GOT3 (cell line): ENCODE measurements at places on chromosomes 7 and 10.
A peak's percentile ranks its signal among the peaks of the same experiment; 100 is the strongest.

GRCh38 chr7:11297764-11298163 is 324.1 kb downstream of the PHF14 start:
- no peak for DNase-seq

DNA sequence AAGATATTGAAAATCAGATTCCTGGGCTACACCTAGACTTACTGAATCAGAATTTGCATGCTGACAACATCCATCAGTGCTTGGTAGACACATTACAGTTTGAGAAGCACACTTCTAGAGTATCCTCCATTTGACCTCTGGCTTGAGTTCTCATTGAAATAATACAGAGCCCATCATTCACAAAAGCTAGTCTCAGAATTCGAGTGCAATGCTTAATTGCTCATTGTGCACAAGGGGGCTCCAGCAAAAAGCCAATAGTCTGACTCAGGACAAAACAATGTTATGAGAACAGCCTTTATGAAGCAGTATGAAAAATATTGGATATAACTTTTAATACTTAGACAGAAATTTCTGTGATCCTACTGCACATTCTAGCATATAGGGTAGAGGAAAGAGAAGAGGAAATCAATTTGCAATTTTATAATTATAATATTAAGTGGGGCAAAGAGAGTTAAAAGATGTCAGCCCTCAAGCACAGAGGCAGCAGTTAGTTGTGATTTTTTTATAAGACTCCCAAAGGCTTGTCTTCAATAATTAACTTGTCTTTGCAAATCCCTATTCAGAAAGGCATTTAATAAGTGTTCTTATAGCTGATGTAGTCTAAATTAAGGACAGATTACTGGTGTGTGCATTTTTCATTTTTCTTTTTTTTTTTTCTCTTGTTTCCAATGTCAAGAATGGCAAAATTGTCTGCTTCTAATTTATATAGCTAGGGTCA is 105.8 kb upstream of the ANK3 start:
- no peak for DNase-seq

- DNase-seq = no peak
Measured at GRCh38 chr10:91242940-91243339, 22.5 kb downstream of the PCGF5 start.

DNA sequence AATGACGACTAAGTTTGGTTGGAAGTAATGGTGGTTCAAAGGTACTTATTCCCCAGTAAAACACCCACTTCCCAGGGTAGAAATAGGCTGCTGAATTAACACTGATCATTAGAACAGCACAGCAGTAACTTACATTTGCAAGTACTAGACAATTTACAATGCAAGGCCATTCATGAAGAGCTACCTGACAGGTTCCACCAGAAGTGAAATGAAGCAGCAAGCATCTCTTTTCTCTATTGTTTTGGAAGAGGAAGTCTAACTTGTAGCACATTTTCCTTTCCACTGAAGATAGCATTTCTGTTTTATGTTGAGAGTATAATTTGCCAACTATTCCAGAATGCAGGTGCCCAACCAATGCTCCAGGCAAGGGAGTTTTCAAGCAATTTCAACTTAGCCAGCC is 145.9 kb downstream of the CREB5 start:
- DNase-seq = no peak

- no peak for DNase-seq
Measured at GRCh38 chr10:129845111-129845753, 118.8 kb downstream of the EBF3 start.

GRCh38 chr7:13991791-13992595 is 2.5 kb upstream of the ETV1 start:
- DNase-seq = no peak

DNA sequence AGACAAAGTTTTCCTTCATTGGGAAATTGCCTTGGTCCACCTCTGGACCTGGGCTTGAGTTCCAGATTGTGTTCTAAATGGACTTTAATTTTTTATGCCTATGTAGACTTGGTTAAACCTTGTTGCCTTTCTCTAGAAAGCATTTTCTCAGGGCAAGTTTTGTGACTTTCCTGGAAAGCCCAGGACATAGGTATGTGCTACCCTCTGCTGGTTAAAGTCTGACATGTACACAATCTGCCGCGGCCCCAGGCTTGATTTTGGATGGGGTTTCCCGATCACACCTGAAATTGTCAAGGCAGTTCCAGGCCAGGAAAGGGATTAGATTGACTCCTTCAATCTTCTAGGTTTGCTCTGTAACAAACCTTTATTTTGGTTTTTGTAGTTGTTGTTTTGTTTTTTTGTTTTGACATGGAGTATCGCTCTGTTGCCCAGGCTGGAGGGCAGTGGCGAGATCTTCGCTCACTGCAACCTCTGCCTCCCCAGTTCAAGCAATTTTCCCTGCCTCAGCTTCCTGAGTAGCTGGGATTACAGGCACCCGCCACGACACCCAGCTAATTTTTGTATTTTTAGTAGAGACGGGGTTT is 14.1 kb upstream of the AKR1B10 start:
- no peak for DNase-seq

- no peak for DNase-seq
Measured at GRCh38 chr7:111682588-111683340, 120.5 kb upstream of the IMMP2L start.

GRCh38 chr10:133462512-133463305 is 9.0 kb downstream of the SCART1 start:
- DNase-seq = no peak

DNA sequence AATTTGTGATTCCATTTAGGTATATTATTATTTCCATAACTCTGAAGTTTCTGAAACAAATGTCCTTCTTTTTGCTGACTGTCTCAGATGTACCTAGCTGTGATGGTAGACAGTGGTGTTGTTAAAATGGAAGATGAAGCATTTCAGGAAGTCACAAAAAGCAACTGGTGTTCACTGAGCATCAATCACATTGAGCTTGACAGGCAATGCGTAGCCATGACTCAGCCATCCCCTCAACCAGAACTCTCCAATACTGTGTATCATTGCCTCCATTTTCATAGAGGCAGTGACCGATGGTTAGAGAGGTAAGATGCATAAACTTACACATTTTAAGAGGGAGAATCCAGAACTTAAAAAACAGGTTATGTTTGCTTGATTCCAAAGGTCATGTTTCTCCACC is 434.0 kb downstream of the INHBA start:
- no peak for DNase-seq

DNA sequence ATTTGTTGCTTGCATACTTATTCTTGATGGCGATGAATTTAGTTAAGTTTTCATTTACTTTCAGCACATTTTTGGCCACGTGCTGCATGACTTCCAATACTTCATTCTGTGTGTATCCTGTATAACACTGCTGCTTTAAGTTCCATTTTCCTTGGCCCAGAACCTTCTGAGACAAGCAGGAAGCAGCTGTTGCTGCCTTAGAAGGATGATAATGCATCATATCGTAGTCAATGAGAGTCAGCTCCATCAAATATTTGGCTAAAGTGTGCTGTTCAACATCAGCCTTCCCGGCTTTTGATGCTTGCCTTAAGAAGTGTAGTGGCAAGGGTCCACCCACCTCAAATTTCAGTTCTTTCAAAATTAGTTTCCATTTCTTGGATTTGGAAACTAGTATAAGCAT is 59.2 kb upstream of the GLCCI1 start:
- no peak for DNase-seq

- no peak for DNase-seq
Measured at GRCh38 chr10:65571011-65571570, 1354.7 kb upstream of the LRRTM3 start.

DNA sequence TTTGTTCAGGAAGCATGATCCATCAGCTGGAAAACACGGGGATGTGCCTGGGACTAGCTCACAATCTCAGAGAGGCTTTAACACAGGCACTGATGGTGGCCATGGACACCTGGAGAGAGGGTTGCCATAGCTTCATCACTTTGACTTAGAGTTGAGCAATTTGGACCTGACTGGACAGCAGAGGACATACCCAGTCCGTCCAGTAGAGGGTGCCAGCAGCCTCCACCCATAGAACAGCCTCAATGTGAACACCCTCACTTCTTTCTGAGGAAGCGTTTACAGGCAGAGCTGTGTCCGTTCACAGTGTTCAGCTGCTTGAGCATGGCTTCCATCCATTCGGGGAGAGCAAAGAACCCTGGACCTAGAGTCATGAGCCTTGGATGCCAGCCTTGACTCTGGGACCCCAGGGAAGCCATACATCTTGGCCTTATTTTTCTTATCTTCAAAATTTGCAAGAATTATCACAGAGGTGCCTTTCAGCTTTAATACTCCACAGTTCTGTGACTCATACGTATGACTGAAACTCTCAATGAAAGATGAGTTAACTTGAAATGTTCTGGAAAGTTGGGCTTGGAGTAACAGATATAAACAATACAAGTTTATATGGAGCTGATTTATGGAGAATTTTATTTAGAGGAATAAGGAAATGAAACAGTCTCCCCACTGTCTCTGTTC is 302.9 kb upstream of the PODXL start:
- DNase-seq = peak; percentile 29

GRCh38 chr10:115866691-115867090 is 406.3 kb downstream of the GFRA1 start:
- DNase-seq = no peak

- no peak for DNase-seq
Measured at GRCh38 chr7:140769852-140770251, 73.3 kb downstream of the NDUFB2 start.

GRCh38 chr10:23319835-23320234 is 24.8 kb downstream of the C10orf67 start:
- no peak for DNase-seq

GRCh38 chr7:154841731-154842331 is 161.1 kb downstream of the PAXIP1 start:
- no peak for DNase-seq

DNA sequence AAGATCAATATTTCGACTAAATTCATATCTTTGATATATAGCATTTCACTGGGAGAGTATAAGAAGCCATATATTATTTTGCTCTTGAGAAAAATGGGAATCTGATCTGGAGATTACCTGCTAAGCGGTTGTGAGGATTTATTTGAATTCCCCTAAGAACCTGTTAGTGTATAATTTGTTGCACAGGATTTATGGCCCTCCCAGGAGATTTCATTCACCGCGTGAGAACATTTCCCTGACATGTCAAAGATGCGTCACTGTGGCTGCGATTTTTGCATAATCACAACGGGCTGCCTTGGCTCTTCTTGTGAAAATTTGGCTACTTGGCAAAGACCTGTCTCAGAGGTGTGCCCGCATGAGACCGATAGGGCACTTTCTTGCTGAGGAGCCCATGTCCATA is 184.7 kb upstream of the PFKP start:
- DNase-seq = no peak

DNA sequence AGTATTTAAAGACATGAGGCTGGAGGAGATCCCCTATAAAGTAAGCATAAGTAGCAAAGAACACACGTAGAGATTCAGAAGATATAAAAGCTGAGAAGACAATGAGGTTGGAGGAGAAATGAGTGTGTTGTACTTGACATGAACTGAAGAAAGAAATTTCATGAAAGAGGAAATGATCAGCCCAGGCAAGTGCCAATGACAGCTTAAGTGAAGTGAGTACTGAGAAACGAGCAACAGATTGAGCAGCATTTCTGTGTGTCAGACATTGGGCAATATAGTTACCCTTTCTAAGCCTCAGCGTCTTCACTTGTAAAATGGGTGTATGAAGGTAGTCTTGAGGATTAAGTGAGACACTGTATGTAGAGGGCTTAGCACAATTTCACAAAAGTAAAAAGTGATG is 4.8 kb upstream of the LIPA start:
- DNase-seq = no peak

- no peak for DNase-seq
Measured at GRCh38 chr10:60429084-60429849, 39.6 kb upstream of the ANK3 start.

GRCh38 chr10:42640610-42641229 is 2.4 kb upstream of the ZNF33B start:
- no peak for DNase-seq

GRCh38 chr7:6228361-6229229 is 43.8 kb downstream of the CYTH3 start:
- DNase-seq = no peak

DNA sequence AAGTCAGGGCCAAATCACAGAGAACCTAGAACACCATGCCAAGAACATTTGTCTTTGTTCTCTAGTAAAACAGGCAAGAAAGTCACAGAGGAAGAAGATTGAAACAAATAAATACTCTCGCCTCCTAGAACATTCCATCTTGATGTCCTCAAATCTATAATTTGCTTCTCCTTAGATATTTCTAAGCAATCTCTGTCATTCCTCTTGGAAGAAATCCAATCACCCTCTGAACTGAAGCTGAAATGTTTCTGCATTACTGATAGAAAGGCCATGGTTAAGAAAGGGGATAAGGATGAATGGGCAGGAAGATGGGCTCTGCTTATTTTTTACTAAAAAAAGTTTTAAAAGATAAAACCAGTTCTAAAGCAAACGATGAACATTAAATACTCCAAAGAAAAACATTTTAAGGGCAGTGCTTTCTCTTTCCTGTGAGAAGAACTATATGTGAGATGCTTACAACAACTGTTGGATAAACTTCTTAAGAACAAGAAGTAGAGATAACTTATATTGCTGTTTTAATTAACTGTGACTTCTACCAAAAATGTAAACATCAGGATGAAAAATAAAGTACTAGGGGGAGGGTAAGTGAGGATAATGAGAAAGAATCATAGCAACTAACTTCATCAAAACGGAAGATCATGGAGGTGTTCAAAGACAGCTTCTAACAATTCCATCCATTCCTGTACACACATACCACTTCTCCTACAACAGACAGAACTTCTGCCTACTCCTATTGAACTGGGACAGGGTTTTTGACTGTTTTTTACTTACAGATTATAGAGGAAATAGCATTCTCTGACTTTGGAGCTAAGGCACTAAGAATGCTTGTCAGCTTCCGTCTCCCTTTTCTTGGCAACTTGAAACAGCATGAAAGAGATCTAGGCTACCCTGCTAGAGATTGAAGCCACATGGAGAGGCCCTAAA is 153.0 kb upstream of the LRRTM3 start:
- no peak for DNase-seq

DNA sequence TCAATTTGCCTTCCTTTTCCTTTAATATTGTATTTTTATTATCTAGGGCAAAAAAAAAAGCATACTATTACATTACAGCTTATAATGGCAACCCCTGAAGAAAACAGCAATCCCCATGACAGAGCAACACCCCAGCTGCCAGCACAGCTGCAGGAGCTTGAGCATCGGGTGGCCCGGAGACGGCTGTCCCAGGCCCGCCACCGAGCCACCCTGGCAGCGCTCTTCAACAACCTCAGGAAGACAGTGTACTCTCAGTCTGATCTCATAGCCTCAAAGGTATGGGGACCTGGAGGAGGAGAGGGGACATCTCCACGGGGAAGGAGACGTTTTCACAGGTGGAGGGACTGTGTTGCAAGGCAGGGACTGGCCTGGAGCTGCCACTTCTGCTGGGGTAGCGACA is 6.8 kb downstream of the STRA8 start:
- no peak for DNase-seq

GRCh38 chr10:7529638-7530037 is 118.8 kb upstream of the SFMBT2 start:
- no peak for DNase-seq
